ENCODE measurements at places on chromosomes 5 and 9. TPM values are rescaled to one million over a fixed set of nuclear protein-coding genes. Genes with fewer than 3 reads are reported as not detected.

The CDH10 gene
- polyA plus RNA-seq: not detected

The ADAMTS2 gene
- 70.2 TPM for polyA plus RNA-seq

The SNCAIP gene
- polyA plus RNA-seq: 1.3 TPM

The LCN12 gene
- polyA plus RNA-seq: 0.02 TPM

The FOXD4L3 gene
- not detected for polyA plus RNA-seq

The MEIKIN gene
- not detected for polyA plus RNA-seq

The PCDH12 gene
- 0.02 TPM for polyA plus RNA-seq

The PRR16 gene
- 44.6 TPM for polyA plus RNA-seq

The UBE2R2 gene
- polyA plus RNA-seq: 52.5 TPM

The GARIN3 gene
- polyA plus RNA-seq: not detected

The CDC20B gene
- polyA plus RNA-seq: not detected

The ANP32B gene
- 62.0 TPM for polyA plus RNA-seq

The PLEKHG4B gene
- 0.01 TPM for polyA plus RNA-seq

The SPINK4 gene
- not detected for polyA plus RNA-seq

The OR1N1 gene
- polyA plus RNA-seq: not detected

The GRAMD2B gene
- 26.8 TPM for polyA plus RNA-seq

The ANKRD20A1 gene
- 0.02 TPM for polyA plus RNA-seq

The NEUROG1 gene
- polyA plus RNA-seq: not detected

The WDR38 gene
- not detected for polyA plus RNA-seq

The AQP7 gene
- polyA plus RNA-seq: 0.05 TPM

The PALM2AKAP2 gene
- 3.7 TPM for polyA plus RNA-seq
